ENCODE measurements at places on chromosomes 2 and 18.
A peak's percentile ranks its signal among the peaks of the same experiment; 100 is the strongest.

DNA sequence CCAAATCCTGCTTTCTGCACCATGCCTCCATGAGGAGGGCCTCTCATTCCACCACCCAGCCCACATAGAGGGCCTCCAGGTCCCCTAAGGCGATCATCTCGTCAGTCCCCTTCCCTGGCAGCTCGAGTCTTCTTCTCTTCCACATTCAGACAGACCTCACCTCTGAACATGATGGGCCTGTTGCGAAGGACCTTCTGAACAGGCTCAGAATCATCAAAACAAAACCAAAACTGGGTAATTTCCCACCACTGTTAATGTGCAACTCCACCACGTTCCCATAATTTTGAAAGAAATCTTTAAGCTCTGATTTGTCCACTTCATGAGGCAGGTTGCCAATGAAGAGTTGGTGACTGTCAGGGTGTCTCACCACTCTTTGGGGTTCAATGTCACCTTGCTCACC lies 20.4 kb downstream of the ZRANB3 start:
- DNase-seq: no peak

DNA sequence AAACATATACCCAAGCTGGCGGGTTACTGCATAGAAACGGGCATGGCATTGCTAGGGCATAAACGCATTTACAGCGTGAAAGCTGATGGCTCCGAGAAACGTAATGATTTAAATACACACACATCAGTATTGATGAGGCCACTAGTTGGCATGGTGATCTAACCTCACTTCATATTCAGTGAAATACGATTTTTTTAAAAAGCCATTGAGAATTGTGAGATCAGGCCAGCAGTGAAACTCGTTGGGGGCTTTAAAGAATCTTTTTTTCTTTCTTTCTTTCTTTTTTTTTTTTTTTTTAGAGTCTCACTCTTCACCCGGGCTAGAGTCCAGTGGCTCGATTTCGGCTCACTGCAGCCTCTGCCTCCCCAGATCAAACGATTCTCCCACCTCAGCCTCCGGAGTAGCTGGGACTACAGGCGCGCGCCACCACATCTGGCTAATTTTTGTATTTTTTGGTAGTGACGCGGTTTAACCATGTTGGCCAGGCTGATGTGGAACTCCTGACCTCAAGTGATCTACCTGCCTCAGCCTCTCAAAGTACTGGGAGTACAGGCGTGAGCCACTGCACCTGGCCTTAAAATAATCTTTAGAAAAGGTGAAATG lies 2.4 kb upstream of the SMAD7 start:
- no peak for DNase-seq

DNA sequence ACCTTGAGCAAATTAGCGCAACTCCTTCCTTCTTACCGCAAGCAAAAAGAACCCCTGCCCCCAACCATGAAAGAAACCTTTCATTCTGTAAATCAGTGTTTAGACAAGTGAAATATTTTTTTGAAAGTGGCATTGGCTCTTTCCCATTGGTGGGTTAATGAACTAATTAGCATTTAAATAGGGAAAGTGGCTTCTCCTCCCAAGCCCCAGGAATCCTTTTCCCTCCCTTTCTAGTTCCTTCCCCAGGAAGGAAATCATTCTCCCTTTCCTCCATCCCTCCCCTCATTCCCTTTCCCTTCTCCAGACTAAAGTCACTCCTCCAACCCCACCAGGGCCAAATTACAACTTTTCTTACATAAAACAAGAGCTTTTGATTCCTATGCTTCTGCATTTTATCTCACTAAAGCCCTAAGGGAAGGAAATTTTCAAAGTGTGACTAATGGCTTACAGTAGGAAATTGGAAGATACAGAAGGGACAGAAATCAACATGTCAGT lies 22.9 kb upstream of the TYMS start:
- DNase-seq: no peak

- no peak for DNase-seq
These were observed 29.0 kb downstream of the TRABD2A start for GRCh38 chr2:84851876-84852275.

GRCh38 chr18:79769698-79770500 lies 27.8 kb upstream of the KCNG2 start:
- DNase-seq: no peak

DNA sequence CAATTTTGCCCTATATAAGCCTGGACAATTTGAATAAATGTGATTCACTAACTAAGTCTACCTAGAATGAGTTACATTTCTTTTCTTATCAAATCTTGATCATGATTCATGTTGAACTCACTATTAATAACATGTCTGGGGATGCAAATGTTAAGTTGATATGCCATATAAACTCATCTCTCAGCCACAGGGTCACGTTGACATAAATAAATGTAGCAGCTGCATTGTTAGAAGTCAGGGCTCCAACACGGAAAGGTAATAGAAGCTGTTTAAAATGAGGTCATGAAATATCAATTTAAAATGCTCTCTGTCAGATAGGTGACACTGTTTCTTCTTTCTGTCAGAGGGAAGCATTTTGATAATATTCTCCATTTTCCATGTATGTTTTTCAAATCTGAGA lies 521.9 kb downstream of the CCDC85A start:
- DNase-seq: no peak

DNA sequence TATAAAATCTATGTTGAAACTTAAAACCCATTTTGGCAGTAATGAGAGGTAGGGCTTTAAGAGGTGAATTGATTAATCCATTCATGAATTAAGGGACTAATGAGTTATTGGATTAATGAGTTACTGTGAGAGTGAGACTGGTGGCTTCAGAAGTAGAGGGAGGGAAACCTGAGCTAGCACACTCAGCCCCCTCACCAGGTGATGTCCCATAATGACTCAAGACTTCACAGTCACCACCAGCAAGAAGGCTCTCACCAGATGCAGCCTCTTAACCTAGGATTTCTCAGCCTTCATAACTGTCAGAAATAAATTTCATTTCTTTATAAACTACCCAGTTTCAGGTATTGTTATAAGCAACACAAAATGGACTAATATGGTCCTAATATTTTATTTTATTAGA lies 621.7 kb upstream of the ACVR2A start:
- no peak for DNase-seq

DNA sequence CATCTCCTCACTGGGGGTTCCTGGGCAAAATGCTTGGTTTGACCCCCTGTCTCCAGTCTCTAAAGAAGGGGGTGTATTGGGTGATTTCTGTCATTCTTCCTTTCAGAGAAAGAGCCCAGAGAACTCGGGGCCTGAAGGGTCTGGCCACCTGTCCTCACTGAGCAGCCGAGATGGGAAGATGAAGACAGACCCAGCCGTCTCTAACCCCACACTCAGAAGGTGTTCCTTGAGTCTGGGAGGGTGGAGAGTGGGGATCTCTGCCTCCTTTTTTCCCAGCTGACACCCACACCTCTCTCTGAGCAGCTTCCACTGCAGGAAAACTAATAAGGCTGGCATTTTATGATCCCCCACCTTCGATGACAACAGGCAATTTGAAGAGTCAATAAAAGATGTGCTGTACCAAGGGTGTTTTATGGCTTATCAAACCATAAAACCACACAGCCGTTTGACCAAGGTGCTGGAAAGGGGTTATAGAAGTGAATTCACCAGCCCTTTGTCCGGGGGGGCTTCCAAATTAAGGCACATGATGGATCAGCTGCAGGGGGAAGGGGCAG lies 213.8 kb downstream of the SMAD2 start:
- no peak for DNase-seq

DNA sequence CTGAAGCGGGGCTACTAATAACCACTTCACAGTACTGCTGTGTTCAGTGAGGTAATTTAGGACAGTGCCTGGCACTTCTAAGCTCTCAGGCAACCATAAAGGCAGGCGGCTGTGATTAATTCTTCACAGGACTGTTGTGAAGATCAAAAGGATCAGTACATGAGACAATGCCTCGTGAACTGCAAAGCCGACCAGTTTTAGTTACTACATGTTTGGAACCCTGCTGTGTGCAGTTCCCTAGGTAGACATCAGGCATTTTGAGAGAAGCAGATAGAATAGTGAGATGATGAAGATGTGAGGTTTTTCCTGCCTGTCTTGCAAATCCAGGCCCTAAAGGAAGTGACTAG lies 19.1 kb downstream of the EFHD1 start:
- no peak for DNase-seq

DNA sequence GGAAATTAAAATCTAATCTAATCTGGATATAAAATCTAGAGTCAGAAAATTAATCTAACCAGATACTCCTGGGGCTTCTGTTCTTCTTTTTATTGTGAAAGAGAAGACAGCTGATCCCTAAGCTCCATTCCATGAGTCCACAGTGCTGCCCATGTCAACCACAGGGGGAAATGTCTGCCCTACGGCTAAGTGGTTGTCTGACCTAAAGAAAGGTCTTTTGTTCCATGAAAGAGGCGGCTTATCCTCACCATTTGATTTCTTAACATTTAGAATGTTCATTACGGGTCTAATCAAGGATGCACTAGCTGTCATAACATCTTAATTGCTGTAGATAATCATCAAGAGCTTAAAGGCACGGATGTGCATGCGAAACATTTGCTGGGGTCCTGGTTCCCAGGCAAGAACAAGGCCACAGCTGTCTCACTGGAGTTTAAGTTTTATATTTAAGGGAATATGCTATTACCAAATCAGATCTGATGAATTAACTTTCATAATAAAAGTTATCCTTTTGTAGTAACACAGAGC lies 162.6 kb downstream of the PAX3 start:
- no peak for DNase-seq

DNA sequence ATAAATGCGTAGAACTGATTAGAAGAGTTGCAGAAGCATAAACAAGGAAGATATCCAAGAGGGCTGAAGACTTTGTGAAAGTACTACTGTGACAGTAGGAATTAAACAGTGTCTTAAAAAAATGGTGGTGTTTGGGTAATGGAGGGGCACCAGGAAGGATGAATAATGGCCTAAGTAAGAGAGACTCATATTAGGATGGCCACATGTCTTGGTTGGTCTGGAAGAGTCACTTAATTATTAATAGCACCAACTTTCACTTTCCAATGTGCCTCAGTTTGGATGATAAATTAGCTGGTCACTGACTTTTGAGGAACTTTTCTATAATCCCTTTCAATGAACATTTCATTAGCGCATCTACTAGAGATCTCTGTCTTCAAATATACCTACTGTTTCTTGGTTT lies 372.2 kb downstream of the NYAP2 start:
- no peak for DNase-seq

- no peak for DNase-seq
These were observed 297.5 kb downstream of the PIEZO2 start for GRCh38 chr18:10851824-10852319.

DNA sequence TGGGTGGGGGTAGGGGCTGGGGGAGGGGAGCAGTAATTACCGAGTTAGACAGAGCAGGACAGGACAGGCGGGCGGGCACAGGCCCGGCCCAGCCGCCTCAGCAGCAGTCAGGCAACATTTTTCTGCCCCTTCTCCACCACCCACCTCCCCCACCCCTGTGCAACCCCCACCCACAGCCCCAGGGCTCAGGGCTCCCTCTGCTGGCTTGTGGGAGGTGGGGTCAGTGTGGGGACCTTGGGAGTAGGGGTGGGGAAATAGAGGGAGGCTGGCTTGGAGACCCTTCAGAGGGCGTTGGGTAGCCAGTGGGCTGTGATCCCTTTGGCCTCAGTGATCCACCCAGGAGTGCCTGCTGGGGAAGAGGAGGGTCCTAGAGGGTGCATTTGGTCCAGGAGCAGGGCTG lies 6.4 kb downstream of the WNT6 start:
- DNase-seq: no peak

DNA sequence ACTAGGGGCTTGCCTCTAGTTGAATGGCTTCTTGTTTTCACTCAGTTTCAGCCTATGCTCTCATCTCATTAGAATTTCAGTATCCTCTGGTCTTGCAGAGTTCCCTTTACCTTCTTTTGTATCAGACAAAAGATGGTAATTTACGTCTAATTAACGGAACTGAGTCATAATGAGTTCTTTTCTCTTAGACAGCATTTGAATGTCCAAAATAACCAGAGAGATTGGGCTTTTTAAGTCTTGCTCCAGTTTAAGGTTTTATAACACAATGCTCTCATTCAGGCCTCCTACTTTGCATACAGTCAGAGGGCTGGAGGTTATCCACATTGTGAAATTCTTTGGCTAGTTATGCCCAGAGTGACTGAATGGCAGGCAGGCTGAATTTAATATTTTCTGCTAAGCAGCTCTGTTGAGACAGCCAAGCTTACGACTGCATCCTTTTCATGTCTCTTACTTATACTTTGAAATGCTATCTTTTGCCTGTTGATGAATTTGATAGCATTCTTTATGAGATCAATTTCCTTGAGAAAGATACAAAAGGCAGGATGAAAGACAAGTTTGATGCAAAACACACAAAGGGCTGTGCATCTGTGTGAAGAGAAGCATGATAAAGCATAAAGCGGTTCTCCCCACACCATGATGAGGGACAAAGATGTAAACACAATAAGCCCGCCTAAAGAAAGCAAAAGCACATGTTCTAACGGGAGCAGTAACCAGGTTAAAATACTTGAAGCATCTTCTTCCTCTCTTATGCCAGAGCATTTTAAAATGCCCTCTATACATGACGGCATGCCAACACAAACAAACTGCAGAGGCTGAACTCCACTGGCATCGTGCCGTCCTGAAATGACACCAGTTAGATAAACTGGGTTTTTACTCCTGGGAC lies 90.0 kb downstream of the CDH2 start:
- no peak for DNase-seq

- peak; percentile 4 for DNase-seq
These were observed 32.6 kb downstream of the ANKMY1 start for GRCh38 chr2:240524963-240525718.

- DNase-seq: peak; percentile 39
These were observed 77.8 kb downstream of the MBP start for GRCh38 chr18:77054606-77055428.

- no peak for DNase-seq
These were observed 52.4 kb downstream of the STK39 start for GRCh38 chr2:168194784-168195522.

DNA sequence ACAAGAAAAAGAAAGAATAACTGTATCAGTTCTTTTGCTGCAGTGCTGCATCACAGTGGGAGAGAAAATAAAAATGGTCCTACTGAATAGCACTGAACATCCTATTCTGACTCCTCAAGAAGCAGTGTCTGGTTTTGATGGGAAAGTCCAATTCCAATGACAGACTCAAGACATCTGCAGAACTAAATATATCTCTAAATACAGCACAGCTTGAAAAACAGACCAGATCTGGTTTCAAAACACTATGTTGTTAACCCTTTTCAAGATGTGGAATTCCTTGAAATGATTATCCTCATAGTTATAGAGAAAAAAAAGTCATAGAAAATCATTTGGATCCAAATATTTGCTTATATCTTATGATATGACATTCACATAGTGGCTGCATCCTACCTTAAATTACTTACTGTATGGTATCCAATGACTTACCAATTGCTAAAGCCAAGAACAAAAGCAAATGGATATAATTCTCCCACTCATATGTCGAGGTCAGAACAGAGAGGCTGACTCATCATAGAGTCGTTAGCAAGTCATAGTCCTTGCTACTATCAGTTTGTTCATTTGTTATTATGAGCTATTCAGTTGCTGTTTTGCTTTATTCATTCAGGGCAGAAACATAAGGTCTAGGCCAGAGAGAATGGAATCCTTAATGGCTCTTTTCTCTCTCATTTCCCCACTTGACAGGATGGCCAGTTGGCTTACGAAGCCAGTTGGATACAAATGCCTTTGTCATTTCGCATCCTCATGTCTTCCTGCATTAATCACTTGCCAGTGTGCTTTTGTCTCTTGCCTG lies 62.5 kb upstream of the ACVR2A start:
- DNase-seq: no peak

GRCh38 chr2:160575368-160575767 lies 81.8 kb upstream of the RBMS1 start:
- no peak for DNase-seq

Data from 8988T (cell line).